Ureter (tissue), 1 donor: ENCODE measurements at places on chromosomes 12 and 14. TPM values are rescaled to one million over a fixed set of nuclear protein-coding genes. Genes with fewer than 3 reads are reported as not detected.

DNA sequence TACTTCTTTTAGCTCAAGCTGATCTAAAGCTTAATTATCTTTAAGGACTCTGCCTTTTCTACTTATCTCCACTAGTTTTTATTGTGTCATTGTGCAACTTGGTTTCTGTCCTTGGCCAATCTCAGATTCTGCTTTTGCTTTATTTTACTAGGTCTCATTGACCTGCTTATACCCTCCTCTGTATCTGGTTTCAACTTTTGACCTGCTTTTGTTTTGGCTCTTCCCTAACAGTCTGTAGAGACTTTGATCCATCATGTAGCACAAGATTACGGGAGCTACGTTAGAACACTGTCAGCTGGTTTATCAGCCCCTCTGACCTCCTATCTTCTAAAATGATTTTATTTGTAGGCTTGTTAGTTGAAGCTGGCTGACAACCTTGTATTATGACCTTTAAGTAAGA, 43.6 kb downstream of the ZCRB1 start:
- no peak for DNase-seq

DNA sequence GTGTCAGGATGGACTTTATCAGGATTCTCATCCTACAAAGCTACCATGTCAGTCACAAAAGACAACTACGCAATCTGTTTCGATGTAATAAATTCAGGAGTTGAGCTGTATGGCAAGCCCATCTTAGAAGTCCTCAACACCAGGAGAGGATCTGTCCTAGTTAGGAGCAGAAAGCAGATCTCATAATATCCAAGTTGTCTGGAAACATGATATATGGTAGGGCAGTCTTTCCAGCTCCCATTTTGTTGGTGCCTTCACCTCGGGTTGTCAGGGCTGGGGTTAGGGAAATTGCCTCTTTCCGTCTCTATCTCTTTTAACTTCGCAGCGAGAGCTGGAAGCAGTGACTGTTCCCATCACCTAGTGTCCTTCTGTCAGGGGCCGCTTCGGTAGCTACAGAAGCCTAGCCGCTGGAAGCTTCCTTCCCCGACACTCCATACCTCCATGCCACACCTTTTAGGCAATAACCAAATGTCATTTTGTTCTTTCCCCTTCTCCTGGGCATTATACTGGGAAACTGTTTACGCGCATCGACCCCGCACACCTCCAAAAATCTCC, 1.4 kb downstream of the NIN start:
- no peak for DNase-seq

GRCh38 chr14:64572386-64573104, 22.8 kb downstream of the PPP1R36 start:
- DNase-seq = no peak

GRCh38 chr12:80778005-80778541, 61.4 kb downstream of the MYF5 start:
- peak; percentile 79 for DNase-seq

- no peak for DNase-seq
Measured at GRCh38 chr14:103112400-103113243, 10.6 kb upstream of the TNFAIP2 start.

Gene RHOJ
- total RNA-seq = 20.6 TPM

DNA sequence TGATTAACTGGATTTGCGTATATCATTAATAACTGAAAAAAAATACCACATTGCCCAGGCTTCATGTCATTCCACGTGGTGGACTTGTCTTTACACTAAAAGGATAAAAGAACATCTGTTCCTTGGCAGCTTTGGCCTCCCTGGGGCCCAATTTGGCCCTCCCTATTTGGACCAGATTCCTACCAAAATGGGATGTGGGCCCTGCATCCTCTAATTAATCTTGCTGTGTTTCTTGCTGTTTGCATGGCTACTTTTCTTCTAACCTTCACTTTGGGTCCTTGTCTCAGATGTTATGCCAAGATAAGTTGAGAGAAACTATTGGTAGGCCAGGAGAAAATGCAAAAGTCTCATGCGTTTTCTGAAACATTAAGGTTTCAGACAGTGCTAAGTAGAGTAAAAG, 57.5 kb downstream of the PTHLH start:
- no peak for DNase-seq

DNA sequence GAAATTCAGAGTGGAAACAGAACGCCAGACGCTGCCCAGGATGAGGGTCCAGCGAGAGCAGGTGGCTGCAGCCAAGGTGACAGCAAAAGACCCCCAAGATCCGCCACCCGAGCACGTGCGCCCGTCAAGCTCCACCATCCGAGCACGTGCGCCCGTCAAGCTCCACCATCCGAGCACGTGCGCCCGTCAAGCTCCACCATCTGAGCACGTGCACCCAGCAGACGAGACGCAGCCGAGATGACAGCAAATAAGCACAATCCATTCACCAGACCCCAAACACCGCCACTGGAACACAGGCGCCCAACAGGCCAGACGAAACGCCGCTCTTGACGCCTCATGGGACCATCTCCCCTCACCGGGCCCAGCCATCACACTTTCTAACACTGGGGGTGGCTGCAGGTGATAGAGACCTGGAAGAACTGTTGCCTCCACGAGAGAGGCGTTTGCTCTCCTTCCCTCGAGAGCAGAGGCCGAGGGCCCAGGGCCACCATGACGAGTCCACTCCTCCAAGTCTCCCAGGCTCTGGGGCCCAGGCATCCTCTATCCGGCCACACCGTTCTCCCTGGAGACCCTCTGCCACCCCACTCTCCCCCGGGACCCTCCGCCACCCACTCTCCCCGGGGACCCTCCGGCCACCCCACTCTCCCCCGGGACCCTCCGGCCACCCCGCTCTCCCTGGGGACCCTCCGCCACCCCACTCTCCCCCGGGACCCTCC, 62.1 kb upstream of the GALNT9 start:
- no peak for DNase-seq

- DNase-seq = no peak
Measured at GRCh38 chr14:38989922-38990546, 113.0 kb downstream of the SEC23A start.

GRCh38 chr12:29164477-29165393, 15.7 kb downstream of the FAR2 start:
- DNase-seq = no peak

GRCh38 chr12:85466890-85467289, 186.9 kb downstream of the ALX1 start:
- DNase-seq = no peak

Gene TMEM63C
- total RNA-seq = 0.55 TPM

Gene ALKBH2
- total RNA-seq = 28.6 TPM

Gene CHURC1
- 57.3 TPM for total RNA-seq

Gene HOXC11
- total RNA-seq = 1.7 TPM

Gene SERPINA12
- not detected for total RNA-seq

DNA sequence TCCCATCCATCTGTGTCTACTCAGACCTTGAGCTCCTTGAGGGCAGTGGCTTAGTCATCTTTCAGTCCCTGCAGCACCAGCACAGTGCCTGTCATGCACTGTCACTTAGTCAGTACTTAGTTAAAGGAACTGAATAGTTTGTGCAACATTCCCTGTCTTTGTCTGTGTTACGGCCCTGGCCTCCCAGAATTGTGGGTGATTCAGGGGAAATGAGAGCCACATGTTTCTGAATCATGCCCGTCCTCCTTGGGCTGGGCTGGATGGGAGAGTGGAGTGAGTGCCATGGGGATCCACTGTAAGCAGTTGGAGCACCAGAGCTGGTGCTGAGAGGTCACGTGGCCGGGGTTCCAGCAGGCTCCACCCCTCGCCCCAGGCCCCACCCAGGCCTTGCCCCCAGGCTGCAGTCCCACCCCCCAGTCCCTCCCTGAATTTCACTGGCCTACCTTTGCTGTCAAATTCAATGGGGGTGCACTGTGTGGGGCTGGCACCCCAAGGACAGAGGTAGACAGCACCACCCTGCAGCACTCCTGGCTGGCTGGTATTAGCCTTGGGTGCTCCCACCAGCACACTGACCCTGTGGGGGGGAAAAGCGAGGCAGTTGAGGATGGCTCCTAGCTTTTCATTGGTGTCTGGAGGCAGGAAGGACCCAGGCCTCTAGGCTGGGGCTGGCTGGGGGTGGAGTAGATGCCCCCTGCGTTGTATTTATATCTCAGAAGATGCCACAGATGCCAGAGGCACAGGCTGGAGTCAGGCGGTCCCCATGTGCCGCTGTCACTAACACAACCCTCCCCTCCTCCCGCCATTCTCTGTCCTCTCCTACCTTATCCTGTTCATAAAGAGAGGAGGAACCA, 7.5 kb downstream of the ITGA5 start:
- no peak for DNase-seq

GRCh38 chr12:123801573-123802178, 39.6 kb downstream of the DNAH10 start:
- DNase-seq = no peak

Gene IFNG-AS1
- 0.49 TPM for total RNA-seq

Gene NRXN3
- 6.7 TPM for total RNA-seq

- no peak for DNase-seq
Measured at GRCh38 chr14:86683561-86683960, 1153.6 kb downstream of the FLRT2 start.
